ENCODE measurements at places on chromosomes 2 and 18. TPM values are rescaled to one million over a fixed set of nuclear protein-coding genes. Genes with fewer than 3 reads are reported as not detected.
A peak's percentile ranks its signal among the peaks of the same experiment; 100 is the strongest.

- DNase-seq: peak; percentile 78
These were observed 4.7 kb upstream of the HPCAL1 start for GRCh38 chr2:10297959-10298531.

DNA sequence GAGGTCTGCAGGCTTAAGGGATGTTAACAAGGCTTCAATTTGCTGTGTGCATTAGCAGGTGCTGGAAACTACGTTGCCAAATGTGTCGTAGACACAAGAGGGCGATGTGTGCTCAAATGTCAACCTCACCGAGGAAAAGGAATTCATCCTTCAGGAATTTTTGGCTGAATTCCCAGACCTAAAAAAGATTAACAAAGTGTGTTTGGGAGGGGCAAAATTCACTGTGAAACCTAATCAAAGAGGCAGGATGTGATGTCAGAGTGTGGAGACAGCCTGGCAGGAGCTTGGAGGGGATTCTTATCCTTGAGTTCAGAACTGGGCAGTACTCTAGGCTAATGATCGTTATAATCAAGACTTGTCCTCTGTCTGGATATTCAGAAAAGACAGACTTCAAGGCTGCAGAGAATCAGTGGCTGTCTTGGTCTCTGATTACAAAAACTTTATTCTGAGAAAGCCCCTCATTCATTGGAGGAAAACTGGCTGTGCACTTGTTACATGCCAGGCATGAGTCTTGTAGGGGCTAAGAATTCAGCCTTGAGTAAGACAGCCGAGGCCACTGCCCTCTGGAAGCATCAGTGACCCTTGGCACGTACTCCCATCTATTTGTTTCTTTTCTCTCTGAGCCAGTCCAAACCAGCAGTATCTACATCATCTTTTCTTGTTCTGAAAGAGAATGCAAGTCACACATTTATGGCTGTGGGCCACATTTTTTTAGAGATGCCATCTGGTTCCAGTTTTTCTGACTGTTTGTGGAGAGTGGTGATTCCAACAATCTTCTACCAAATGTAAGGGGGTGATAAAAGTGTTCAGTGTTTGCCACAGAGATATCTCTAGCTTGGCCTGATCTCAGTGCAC, 18.7 kb upstream of the SCYGR1 start:
- peak; percentile 96 for DNase-seq

DNA sequence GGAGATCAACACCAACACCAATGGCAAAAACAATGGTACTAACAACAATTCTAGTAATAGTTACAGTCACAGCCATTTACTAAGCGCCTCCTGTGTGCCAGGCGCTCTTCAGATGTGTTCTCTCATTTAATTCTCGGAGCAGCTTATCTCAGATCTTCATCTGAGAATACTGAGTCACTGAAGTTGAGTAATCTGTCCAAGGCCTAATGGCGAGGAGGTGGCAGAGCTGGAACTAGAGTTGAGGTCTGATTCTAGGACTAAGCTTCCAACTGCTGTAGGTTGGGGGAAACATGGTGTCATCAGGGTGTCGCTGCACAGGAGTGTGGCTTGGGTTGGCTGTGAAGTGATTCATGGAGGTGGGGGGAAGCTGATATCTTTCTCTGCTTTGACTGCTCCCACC, 156.1 kb downstream of the DYSF start:
- no peak for DNase-seq

GRCh38 chr18:75507636-75508035, 80.1 kb upstream of the SMIM21 start:
- DNase-seq: no peak

GRCh38 chr18:21897811-21898210, 157.2 kb downstream of the MIB1 start:
- DNase-seq: peak; percentile 57

GRCh38 chr2:8571792-8572499, 109.9 kb upstream of the ID2 start:
- DNase-seq: no peak

Gene PPP1R1C
- total RNA-seq: not detected

Gene SOWAHC
- 3.6 TPM for total RNA-seq

DNA sequence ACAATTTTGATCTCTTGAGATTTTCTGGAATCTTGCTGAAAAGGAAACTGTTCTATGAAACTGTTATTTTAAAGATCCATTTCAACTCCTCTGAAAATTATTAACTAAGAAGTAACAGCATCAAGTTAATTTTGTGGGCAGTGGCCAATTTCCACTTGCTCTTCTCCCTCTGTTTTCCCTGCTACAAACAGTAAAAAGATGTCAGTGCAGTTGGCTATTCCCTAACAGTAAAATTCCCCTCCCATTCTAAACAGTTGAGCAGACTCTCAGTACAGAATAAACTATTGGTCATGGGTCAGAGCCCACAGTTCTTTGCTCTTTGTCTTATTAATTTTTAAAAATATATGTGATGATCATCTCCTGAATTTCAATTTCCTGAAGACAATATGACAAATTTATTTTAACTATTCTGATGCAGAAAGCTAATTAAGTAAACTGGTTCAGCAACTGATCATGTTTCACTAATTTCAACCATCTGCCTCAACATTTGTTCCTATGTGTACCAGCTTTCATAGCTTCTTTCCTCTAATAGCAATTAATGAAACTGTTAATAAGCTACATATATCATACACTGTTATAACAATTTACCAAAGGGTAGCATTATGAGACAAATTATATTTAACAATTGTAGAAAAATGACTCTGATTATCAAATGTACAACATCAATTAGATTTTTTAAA, 41.1 kb upstream of the GALNT5 start:
- no peak for DNase-seq

- DNase-seq: peak; percentile 69
These were observed 550.2 kb upstream of the SETBP1 start for GRCh38 chr18:44130376-44130942.

Gene AGXT
- not detected for total RNA-seq

- peak; percentile 32 for DNase-seq
These were observed 102.6 kb downstream of the MCFD2 start for GRCh38 chr2:46813020-46813415.

DNA sequence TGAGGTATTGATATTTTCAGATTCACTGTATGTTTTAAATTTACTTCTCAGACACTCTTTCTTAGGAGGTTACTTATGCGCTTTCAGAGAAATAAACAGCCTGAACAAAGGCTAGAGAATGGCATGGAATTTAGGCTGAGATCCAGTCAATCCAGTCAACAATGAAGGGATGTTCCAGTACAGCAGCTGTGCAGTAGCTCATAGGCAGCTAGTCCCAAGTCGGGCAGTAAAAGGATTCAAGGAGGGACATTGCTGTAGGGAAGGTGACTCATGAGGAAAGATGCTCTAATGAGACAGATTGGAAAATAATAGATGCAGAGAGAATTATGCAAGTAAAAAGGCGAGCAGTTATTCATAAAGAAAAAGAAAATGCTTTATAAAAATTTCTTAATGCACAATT, 397.9 kb upstream of the RGPD4 start:
- no peak for DNase-seq

Gene CDC42EP3
- 40.2 TPM for total RNA-seq

Gene ACVR1C
- not detected for total RNA-seq

Gene TACR1
- not detected for total RNA-seq

Gene NIF3L1
- total RNA-seq: 16.3 TPM

All from endothelial cell of umbilical vein (primary cell).